ENCODE measurements at places on chromosomes 7 and 10. TPM values are rescaled to one million over a fixed set of nuclear protein-coding genes. Genes with fewer than 3 reads are reported as not detected.

The KIF11 gene
- total RNA-seq: 14.5 TPM

The TIMM23B gene
- total RNA-seq: 17.2 TPM

The ABCC2 gene
- 0.65 TPM for total RNA-seq

The RBP3 gene
- not detected for total RNA-seq

The PRKAR2B gene
- total RNA-seq: 37.6 TPM

The CAV2 gene
- total RNA-seq: 400 TPM

The CCDC126 gene
- 11.3 TPM for total RNA-seq

The CPXM2 gene
- 4.9 TPM for total RNA-seq

The TMEM229A gene
- not detected for total RNA-seq

Data from bladder microvascular endothelial cell (primary cell).